ENCODE measurements at places on chromosomes 11 and 22.

- no peak for DNase-seq
Observed at GRCh38 chr11:24082241-24082640, 414.6 kb upstream of the LUZP2 start.

- DNase-seq = no peak
Observed at GRCh38 chr11:11016068-11016467, 158.2 kb upstream of the ZBED5 start.

DNA sequence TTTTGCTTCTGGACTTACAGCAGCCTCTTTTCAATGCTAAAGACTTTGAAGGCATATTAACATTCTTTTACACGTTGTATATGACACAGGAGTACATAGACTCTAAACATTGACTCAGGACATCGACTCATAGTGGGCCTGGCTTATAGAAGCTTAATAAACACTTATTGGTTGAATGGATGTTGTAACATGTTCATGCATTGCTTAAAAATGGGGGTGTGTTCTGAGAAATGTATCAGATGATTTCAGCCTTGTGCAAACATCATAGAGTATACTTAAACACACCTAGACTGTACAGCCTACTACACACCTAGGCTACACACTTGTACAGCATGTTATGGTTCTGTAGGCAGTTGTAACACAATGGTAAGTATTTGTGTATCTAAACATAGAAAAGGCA is 17.9 kb downstream of the TTC17 start:
- DNase-seq = no peak

DNA sequence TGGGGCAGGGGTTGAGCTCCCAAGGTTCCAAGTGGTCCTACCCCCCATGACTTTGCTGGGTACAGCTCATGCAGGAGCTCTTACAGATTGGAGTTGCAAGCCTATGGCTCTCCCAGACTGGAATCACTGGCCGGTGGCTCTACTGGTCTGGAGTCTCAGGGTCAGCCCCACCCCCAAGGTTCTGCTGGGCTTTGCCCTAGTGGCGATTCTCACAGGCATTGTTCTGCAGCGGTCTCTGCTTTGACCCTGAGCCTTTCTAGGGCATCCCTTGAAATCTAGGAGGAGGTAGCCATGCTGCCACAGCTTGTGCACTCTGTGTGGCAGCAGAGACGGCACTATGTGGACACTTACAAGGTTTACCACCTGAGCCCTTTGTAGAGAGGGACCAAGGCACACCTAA is 49.3 kb upstream of the HMGXB4 start:
- no peak for DNase-seq

GRCh38 chr11:35825386-35825785 is 118.5 kb upstream of the LDLRAD3 start:
- no peak for DNase-seq

DNA sequence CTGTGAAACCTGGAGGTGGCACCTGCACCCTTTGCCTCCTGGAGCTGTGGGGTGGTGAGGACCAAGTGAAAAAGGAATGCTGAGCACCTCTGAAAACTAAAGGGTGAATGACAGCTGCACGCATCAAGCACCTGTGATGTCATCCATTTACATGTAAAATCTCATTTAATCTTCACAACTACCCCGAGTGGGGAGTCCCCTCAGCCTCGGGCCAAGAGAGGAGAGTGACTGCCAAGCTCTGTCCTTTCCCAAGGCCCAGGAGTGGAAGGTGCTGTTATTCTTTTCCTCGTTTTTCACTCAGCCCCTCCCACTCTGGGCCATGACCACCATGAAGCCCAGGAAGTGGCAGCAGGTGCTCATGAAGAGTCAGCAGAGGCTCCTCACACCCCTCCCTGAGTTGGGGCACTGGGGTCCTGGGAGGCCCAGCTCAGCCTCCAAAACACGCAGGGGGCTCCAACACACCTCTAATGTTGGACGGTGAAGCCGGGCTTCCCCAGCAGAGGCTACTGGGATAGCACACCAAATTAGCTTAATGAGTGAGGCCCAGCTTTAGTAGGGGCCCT is 35.7 kb downstream of the NECTIN1 start:
- no peak for DNase-seq

- no peak for DNase-seq
Observed at GRCh38 chr11:34508524-34508923, 5.1 kb downstream of the ELF5 start.

GRCh38 chr22:46050451-46050845 is 73.5 kb upstream of the WNT7B start:
- DNase-seq = no peak

GRCh38 chr22:21591695-21592094 is 24.2 kb downstream of the UBE2L3 start:
- DNase-seq = peak; percentile 27

DNA sequence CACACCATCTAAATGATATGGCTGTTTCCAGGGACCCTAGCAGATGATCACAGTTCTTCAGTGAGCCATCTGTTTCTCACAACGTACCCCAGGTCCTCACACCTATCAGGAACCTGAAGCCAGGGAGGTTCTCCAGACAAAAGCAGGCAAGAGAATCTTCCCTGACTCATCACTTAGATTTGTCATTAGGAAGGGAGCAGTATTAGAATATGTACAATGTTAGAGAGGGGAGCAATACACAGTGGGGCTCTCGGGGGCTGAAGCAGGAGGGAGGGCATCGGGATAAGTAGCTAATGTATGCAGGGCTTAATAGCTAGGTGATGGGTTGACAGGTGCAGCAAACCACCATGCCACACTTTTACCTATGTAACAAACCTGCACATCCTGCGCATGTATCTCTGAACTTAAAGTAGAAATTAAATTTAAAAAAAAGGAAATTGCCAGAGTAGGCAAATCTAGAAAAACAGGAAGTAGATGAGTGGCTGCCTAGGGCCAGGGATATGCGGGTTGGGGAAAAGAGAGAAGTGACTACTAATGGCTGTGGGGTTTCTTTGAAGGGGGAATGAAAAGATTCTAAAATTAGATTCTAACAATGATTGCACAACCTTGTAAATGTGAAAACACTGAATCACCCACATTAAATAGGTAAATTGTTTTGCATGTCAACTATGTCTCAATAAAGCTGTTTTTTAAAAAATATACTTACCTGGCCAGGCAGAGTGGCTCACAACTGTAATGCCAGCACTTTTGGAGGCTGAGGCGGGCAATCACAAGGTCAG is 14.4 kb downstream of the C22orf42 start:
- DNase-seq = no peak

- DNase-seq = peak; percentile 46
Observed at GRCh38 chr11:72589802-72590761, 84.1 kb downstream of the PDE2A start.

DNA sequence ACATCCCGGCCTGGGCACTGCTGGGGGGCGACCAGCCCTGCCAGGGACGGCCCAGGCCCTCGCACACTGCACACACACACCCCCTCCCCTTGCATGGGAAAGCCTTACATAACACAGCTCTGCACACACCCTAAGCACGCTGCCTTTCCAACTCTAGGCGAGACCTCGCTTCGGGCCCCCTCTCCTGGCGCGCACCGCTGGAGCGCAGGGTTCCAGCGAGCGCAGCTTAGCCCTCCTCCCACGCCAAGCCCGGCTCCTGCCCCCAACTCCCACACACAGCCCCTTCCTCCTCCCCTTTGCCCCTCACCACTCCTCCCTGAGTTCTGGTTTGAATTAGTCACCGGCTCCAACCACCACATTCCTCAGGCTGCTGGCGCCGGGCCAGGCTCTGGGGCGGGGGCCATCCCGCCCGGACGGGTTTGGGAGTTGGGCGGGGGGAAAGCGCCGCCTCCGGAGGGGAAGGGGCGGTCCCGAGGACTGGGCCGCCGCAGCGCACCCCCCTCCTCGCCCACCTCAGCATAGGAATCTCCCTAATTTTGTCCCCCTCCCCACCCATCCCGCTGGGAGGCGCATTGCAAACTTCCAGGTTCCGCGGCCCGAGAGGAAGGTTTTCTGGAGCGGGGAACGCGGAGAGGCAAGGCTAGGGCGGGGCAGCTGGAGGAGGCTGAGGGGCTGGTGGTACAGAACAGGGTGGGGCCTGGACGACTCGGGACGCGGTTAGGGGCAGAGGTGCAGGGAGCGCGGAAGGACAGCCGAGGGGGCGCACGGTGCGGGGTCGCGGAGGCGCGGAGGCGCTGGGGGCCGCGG is 966 bp downstream of the AHNAK start:
- DNase-seq = peak; percentile 95

- no peak for DNase-seq
Observed at GRCh38 chr11:120112174-120112796, 25.6 kb downstream of the TRIM29 start.

DNA sequence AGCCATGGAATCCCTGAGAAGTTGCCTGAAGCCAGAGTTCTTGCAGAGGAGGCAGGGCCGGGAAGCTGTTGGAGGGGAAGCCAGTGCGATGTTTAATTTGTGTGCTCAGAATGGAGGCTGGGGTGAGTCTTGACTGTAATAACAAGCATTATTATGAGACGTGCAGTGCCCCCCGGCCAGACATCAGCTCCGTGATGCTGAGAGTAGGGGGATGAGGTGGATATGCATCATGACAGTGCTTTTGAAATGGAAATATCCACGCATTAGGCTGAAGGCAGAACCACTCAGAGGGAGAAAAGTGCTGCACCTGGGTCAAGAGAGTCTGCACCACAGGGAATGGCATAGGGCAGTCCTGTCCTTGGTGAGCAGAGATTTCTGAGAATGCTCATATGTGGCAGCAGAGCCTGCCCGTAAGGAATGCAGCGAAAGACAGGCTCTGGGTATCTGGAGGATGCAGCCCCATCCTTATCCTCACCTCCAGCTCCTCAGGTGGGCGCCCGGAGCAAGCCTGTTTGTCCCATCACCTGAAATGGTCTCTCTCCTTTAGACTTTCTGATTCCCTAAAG is 37.6 kb upstream of the SEZ6L start:
- DNase-seq = no peak

- DNase-seq = no peak
Observed at GRCh38 chr22:28914201-28914600, 30.8 kb downstream of the ZNRF3 start.

- no peak for DNase-seq
Observed at GRCh38 chr11:499201-500076, 7.6 kb downstream of the RNH1 start.

GRCh38 chr11:70603114-70603755 is 204.9 kb downstream of the CTTN start:
- no peak for DNase-seq

- DNase-seq = no peak
Observed at GRCh38 chr11:129292771-129293170, 82.9 kb upstream of the BARX2 start.

GRCh38 chr11:119113716-119114115 is 6.6 kb downstream of the C2CD2L start:
- DNase-seq = no peak

DNA sequence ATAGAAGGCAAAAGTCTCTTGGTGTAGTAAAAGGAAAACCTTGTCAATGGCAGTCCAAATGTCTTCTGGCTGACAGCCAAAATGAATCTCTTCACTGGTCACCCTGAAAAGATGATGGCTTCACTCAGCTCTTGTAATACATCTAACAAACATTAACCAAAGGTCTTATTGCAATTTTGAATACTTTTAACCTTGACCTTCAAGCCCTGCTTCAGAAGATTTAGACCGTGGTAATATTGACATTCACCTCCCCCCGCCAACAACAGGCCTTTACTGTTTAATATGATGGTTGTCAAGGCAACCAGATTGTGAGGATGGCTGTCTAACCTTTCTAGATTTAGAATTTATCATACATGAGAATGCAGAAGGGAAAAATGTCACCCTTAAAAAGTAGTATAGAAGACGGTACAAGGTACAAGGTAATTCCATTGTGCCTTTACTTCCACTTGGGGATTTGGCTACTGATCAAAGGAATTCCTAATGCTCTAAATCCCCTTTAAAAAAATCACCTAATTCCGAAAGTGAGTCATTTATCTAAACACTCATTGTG is 342.3 kb downstream of the LARGE1 start:
- DNase-seq = no peak

DNA sequence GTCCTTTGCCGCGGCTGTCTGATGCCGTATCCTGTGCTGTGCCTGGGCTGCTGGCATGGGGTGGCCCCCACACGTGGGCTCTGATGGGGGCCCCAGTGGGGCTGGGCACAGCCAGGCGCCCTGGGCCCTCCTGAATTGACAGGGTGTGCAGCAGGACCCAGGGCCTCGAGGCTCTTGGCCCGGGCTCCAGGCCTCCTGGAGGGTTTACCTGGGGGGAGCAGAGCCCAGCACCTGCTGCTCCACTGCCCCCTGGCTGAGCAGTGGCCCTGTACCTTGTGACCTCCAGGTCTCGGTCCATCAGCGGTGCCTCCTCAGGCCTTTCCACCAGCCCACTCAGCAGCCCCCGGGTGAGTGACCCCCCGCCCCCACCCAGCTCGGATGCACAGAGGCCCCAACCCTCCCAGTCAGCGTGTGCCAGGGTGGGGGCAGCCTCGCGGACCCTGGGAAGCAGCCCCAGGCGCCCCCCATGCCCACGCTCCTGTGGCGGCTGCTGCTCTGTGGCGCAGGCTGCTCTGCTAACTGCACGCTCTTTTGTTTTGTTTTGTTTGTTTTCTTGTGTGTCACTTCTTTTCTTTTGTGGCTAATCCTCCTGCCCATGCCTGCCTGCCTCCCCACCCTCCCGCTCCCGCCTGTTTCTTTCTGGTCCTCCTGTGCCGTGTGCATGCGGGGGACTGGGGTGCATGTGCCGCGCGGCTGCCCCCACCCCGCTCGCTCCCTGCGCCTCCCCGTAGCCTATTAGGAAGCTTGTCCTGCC is 36.9 kb downstream of the MOB2 start:
- no peak for DNase-seq

- DNase-seq = no peak
Observed at GRCh38 chr22:22759889-22760546, 115.6 kb downstream of the GGTLC2 start.

DNA sequence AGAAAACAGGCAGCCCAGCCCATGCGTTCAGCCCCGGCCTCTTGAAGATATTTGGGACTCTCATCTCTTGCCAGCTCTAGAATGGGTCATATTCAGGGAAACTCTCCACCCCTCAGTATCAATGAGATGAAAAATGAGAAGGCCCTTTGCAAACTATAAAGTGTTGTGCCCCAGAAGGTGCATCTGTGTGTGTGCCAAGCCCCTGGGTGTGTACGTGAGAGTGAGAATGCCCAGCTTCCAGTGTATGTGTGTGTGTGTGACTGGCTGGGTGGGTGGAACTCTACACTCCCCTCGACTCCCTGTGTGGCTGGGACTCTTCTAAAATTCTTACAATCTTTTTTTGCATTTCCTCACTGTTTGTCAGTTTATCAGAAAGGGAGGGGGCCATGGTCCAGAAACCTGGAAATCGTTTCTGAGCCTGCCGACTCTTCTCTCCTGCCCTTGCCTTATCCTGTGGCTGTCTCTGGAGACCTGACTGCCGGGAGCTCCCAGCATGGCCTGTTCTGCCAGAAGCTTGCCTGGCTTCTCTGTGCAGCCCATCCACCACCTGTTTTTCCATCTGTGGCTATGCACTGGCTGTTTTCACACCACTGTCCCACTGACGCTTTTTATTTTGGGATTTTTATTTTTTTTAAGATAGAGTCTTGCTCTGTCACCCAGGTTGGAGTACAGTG is 1.2 kb downstream of the P2RY6 start:
- no peak for DNase-seq
